Muscle of arm (tissue), 14 donors: ENCODE measurements at places on chromosomes 11 and 22.
A peak's percentile ranks its signal among the peaks of the same experiment; 100 is the strongest.

DNA sequence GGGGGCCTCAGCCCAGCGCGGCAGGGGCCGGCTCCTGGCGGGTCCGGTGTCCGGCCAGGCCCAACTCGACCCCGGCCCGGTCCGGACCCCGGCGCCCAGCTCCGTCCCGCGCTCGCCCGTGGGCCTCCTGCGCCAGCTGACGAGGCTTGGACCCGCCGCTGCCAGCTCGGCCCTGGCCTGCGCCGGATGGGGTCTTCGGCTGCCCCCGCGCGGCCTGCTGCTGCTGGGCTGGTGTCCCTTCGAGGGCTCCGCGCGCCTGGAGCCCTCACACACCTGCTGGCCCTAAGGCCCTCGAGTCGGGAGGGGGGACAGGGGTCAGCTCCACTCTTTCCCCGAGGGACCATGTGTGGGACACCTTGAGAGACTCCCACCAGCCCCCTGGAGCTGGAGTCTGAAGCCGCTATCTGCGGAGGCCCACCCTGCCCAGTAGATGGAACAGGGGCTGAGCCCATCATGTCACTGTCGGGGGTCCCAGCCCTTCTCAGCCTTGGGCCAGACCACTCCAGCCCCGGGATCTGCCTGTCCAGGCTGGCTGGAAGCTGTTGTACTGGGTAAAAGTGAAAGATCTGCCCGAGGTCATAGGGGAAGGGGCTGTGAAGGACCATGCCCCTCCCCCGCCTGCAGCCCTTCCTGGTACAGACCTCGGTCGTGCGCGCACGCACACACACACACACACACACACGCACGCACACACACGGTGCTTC is 768 bp upstream of the CDKN1C start:
- DNase-seq, result peak; percentile 57

DNA sequence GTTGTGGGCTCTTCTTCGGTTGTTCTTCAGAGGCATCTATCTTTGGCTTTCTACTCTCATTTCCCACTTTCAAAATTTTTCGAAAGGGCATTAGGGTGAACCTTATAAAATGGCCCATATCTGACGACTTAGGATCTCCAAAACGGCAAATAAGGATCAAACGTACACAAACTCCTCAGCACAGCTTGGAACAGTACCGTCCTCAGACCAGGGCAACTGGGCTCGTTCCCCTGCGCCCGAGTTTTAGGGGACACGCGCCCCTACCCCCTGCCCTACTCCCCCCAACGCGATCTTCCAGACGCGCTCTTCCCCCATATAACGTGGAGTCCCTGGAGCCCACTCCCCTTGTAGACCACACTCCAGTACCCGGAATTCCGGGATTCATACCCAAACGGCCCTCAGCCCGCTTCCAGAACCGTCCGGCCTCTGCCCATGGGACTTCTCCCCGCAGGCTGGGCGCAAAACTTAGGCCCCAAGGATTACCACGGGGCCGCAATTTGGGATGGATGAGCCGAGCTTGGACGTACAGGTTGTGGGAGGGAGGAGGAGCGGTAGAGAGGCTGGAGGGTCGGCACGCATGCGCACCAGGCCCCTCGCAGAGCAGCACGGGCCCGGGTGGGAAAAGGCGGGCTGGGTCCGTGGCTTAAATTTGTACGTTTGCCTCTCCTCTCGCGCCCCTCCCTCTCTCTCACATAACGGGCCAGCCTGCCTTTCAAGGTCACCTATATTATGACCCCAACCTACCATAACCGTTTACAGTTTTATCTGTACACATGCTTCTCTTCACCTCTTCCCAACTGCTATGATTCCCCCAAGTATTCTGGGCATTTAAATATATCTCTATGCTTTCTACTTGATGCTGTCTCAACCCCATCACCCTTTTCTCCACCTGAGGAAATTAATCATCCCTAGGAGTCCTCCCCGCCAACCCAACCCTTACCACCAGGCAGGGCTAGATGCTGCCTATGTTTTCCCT is 3.4 kb downstream of the CCDC89 start:
- DNase-seq, result peak; percentile 71

- no peak for DNase-seq
Observed at GRCh38 chr11:26916805-26917204, 77.1 kb upstream of the FIBIN start.

- no peak for DNase-seq
Observed at GRCh38 chr22:23066200-23067022, 3.9 kb upstream of the GNAZ start.

DNA sequence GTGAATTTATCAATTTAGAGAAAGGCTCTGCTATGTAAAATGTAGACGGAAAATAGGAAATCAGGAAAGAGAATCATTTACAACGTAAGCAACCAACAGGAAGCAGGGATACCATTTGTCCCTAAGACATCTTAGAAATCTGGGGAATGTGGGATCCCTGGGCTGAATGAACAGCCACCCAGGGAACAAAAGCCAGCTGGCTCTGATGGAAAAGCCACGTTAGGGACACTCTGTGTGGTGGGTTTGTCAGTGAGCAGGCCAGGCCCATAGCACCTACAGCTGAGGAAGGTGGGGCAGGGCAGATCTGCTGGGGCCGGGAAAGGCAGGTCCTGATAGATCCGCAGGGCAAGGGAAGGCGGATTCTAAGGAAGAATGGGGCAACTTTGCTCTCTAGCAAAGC is 87.1 kb upstream of the CSNK2A3 start:
- DNase-seq, result no peak

- DNase-seq, result no peak
Observed at GRCh38 chr11:20066783-20067156, 93.5 kb downstream of the DBX1 start.

GRCh38 chr11:126755526-126755925 is 245.0 kb downstream of the KIRREL3 start:
- no peak for DNase-seq

- no peak for DNase-seq
Observed at GRCh38 chr11:856397-856796, 13.7 kb downstream of the TSPAN4 start.

DNA sequence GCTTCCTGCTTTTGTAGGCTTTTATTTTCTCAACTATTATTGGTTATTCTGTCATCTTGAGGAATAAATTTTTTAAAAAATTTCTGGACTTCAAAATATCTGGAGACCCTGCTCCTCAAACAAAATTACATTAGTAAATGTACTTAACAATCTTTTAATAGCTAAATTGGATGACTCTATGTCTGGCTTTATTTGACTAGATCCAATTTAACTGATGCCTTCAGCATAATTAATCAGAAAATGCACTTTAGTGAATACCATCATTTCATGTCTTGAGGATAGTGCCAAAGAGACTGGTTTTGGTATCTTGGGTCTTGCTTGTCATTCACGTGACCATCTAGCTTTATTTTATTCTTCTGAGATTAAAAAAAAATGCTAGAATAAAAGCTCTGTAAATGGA is 1301.2 kb downstream of the JRKL start:
- DNase-seq, result no peak

GRCh38 chr11:81907996-81908395 is 825.7 kb downstream of the FAM181B start:
- DNase-seq, result no peak

- DNase-seq, result no peak
Observed at GRCh38 chr22:44247346-44247745, 65.4 kb downstream of the SHISAL1 start.

GRCh38 chr22:46846150-46846831 is 83.8 kb downstream of the TBC1D22A start:
- no peak for DNase-seq

GRCh38 chr22:38129021-38129420 is 18.5 kb upstream of the BAIAP2L2 start:
- no peak for DNase-seq

GRCh38 chr11:109609454-109610185 is 187.6 kb downstream of the C11orf87 start:
- no peak for DNase-seq

DNA sequence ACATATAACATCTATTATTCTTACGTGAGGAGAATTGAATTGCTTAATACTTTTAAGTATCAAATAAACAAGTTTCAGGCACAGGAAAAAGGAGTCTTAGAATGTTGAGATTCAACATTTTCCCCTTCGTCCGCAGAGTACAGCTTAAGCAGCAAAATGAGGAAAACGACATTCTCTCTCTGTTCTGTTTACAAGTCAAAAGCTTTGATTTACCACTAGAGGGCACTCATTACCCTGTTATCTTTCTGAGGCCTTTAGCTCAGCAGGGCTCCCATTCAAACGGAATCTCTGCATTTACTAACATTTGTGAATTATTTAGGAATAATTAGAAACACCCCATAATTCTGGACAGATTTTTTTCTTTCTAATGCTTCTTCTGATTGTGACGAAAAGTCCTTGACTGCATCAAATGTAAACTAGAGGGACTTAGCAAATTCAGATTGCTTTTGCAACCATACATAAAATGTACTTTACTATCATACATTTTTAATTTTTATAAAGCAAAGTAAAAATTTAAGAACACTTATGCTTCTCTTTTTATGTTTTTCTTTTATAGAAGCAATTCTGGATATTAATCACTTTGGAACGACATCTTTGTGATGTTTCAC is 75.0 kb downstream of the JRKL start:
- peak; percentile 68 for DNase-seq

GRCh38 chr11:78972590-78972989 is 397.9 kb upstream of the NARS2 start:
- no peak for DNase-seq

GRCh38 chr11:849104-849824 is 6.6 kb downstream of the TSPAN4 start:
- DNase-seq, result no peak

GRCh38 chr22:38074181-38075104 is 9.5 kb downstream of the SLC16A8 start:
- DNase-seq, result no peak

DNA sequence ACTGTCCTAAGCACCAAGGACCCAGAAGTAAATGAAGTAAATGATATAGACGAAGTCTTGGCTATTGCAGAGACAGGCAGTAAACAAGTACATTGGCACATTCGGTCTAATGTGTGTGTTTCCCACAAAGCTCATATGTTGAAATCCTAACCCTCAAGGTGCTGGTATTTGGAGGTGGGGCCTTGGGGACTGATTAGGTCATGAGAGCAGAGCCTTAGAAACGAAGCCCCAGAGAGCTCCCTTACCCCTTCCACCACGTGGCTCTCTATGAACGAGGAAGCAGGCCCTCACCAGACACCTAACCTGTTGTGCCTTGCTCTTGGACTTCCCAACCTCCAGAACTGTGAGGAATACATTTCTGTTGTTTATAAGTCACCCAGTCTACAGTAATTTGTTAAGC is 14.9 kb downstream of the CLMP start:
- DNase-seq, result no peak

DNA sequence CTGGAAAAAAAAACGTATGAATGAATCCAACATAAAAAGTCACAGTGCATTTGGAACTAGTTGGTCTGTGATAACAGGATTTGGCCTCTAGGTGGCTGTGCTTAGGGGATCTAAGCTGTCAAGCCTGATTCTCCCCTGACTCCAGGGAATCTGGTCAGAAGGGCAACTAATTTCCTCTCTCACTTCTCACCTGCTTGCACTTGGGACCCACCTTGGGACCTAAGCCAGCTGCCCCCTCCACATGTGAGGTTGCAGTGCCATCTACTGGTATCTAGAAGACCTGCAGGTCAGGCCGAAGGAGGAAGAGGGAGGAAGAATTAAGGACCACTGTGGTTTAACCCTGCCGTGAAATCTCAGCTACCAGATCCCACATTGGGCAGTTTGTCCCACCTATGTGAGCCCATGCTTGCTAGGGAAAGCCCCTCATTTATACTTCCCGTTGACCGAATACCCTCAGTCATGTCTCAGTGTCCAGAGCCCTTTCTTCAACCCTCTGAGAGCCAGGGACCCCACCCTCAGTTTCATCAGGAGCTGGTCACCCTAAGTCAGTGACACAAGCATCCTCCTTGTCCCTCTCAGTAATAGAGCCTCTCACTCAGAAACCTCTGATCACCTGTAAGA is 33.2 kb upstream of the CAVIN3 start:
- DNase-seq, result peak; percentile 59

DNA sequence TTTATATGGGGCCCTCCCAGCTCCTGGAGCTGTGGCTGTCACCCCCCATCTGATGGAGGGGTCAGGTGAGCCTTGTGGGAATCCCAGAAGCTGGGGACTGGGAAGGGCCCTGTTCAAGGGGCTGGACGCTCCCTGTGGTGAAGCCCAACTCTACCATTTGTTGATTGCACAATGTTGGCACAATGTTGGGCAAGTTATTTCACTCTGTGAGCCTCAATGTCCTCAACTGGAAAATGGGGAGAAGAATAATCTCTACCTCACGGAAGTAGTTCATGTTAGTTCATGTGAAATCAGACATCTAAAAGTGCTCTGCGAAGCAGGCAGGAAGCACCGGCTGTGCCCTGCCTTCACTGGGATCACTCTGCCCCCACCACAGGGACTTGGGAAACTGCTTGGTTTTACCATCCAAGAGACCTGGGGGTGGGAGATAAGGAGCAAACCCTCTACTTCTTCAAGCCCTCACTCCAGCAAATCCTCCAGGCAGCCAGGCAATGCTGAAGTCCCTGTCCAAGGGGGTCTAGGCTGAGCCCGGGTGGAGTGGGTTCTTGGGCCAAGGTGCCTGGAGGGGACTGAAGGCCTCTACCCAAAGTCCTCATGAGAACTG is 715 bp upstream of the PRR5 start:
- no peak for DNase-seq

GRCh38 chr11:9943386-9944110 is 279.7 kb downstream of the SWAP70 start:
- peak; percentile 78 for DNase-seq

GRCh38 chr22:20237480-20238440 is 30.4 kb downstream of the RTN4R start:
- DNase-seq, result no peak

GRCh38 chr11:68213135-68213515 is at the start of gene KMT5B:
Gene KMT5B, minus strand, starts transcription at chr11:68213296. Its CDS starts 23,220 bp downstream, at chr11:68190076.
- peak; percentile 81 for DNase-seq

- DNase-seq, result peak; percentile 41
Observed at GRCh38 chr11:77381729-77382665, 80.5 kb upstream of the GDPD4 start.

DNA sequence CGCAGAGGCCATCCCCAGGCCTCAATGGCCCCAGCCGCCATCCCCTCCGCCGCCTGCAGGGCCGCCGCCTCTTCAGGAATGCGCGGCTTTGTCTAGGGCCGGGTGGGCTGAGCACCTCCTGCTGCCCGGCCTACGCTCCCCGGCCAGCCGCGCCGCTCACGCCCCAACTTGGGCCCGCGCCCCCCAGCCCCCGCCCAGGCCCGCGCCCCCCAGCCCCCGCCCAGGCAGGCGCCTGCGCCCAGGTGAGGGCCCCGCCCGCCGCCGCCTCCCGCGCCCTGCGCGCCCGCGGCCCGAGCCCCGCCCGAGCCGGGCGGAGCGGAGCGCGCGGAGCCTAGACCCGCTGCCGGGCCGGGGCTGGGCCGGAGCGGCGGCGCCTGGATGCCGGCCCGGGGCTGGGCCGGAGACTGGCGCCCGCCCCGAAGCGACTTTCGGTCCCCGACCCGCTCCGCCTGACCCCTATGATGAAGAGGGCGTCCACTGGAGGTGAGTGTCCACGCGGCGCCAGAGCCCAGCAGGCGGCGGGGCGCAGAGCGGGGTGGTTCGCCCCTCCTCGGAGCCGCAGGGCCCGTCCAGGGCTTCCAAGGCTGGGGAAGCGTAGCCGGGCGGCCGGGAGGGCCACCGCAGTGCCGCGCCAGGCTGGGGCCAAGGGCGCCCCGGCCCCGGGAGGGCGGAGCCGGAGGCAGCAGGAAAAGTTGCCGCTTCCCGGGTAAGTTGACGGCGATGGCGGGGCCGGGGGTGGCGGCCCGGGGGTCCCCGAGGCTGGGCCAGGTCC is 34.3 kb upstream of the PRODH start:
- no peak for DNase-seq

GRCh38 chr11:129795089-129795488 is 20.6 kb upstream of the TMEM45B start:
- no peak for DNase-seq
